Aorta (tissue), 5 donors: ENCODE measurements at places on chromosomes 2 and 18. TPM values are rescaled to one million over a fixed set of nuclear protein-coding genes. Genes with fewer than 3 reads are reported as not detected.

RUFY4 gene
- not detected for polyA plus RNA-seq

USP14 gene
- 22.7 TPM for polyA plus RNA-seq

GRB14 gene
- polyA plus RNA-seq, result 3.3 TPM

TANC1 gene
- polyA plus RNA-seq, result 7.8 TPM

CNDP1 gene
- 5.4 TPM for polyA plus RNA-seq

PLB1 gene
- 5.3 TPM for polyA plus RNA-seq

IL18R1 gene
- polyA plus RNA-seq, result 1.6 TPM

G6PC2 gene
- polyA plus RNA-seq, result not detected

REG1B gene
- 4.9 TPM for polyA plus RNA-seq

SLC5A7 gene
- not detected for polyA plus RNA-seq

SCN7A gene
- polyA plus RNA-seq, result not detected

IL1RL1 gene
- polyA plus RNA-seq, result 6.9 TPM

ABCG5 gene
- 8.8 TPM for polyA plus RNA-seq

HTR2B gene
- 6.6 TPM for polyA plus RNA-seq

CMPK2 gene
- 7.4 TPM for polyA plus RNA-seq

TGFA gene
- 1.3 TPM for polyA plus RNA-seq

HS6ST1 gene
- polyA plus RNA-seq, result 3.0 TPM
